ENCODE measurements at places on chromosomes 1 and 21.

DNA sequence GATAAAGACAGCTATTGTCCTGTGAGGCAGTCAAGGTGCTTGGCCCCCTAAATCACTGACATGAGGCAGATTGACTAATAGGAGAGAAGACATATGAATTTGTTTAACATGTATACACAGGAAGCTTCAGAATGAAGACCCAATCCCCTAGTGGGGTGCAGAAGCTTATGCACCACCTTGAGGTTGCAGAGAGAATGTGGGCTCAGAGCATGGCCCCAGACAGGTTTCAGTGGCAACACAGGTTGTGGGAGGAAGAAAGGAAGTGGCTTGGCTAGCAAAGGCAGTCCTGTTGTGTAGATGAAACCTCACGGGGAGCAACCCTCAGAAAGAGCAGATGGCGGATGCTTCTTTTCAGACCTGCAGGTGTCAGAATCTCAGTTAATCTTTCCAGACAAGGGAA is 37.0 kb upstream of the PARP1 start:
- DNase-seq = no peak

DNA sequence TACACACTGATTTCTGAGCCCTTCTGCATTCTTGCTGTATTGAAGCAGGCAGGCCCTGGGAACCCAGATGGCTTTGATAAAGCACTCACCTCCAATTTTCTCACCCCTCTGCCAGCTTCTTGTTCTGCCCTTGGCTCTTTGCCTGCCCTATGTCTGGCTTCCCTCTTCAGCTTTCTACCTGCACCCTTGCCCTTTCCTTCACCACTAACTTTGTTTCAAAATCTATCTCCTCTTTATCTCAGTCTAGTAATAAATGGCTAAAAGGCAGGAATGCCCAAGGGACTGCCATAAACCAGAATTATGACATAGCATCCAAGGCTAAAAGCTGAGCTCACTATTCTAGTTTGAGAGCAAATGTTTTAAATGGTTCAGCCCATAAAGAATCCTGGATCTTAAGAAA is 178.7 kb downstream of the TNR start:
- no peak for DNase-seq

- DNase-seq = no peak
Observed at GRCh38 chr21:36338975-36339374, 19.0 kb downstream of the MORC3 start.

GRCh38 chr1:158112994-158113758 is 67.5 kb upstream of the CD1D start:
- peak; percentile 93 for DNase-seq

- DNase-seq = no peak
Observed at GRCh38 chr1:230754796-230755195, 7.6 kb downstream of the CAPN9 start.

DNA sequence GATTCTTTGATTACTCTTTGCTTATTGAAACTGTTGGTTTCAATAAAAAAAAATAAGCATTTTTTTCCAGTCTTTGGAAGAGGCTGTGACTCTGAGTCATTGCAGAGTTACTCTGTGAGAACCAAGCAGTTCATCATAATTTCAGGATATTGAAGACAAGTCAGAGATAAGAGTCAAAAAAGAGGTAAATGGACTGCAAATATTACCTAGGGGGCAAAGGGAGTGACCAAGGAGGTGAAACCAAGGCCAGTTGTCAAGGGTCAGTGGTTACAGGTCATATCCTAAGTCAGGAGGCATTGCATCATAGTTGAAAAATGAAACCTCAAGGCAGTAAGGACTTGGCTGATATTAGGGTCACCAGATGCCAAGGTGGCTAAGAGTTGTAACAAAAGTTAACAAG is 597.1 kb upstream of the USP24 start:
- DNase-seq = no peak

- DNase-seq = no peak
Observed at GRCh38 chr1:113394043-113394862, 3.9 kb downstream of the MAGI3 start.

DNA sequence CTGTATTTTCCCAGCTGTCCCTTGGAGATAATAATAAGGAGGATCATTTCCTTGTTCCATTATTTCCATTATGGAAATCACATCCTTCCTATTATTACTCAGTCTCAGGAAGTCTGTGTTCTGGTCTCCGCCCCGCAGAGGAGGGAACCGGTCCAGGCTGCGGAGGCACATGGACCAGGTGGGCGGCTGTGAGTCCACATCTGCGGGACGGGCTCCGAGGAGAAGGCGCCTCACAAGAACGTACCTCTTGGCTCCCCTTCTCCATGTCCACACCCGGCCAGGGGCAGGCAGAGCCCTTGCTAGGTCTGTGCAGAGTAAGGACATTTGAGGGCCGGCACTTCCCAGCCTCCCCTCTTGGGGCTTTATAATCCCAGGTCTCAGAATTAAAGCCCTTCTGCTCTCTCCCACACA is 14.6 kb downstream of the RAB7B start:
- no peak for DNase-seq

GRCh38 chr1:119226913-119227312 is 86.5 kb upstream of the WARS2 start:
- no peak for DNase-seq

DNA sequence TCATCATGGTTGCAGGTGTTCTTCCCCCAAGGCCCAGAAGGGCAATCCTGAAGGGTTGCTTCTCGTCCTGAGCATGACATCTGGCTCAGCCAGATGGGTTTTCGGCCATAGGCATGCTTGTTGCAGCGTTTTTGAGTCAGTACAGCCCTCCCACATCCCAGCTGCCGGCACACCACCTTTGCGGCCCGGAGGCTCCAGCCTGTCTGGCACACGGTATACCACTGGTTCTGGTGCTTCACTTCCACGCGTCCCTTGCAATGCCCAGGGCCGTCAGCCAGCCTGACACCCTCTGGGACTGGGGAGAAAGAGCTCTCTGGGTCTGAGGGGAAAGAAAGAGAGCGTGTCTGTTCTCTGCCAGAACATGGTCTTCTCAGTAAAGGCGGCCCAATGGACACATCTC is 7.2 kb downstream of the CD5L start:
- no peak for DNase-seq

DNA sequence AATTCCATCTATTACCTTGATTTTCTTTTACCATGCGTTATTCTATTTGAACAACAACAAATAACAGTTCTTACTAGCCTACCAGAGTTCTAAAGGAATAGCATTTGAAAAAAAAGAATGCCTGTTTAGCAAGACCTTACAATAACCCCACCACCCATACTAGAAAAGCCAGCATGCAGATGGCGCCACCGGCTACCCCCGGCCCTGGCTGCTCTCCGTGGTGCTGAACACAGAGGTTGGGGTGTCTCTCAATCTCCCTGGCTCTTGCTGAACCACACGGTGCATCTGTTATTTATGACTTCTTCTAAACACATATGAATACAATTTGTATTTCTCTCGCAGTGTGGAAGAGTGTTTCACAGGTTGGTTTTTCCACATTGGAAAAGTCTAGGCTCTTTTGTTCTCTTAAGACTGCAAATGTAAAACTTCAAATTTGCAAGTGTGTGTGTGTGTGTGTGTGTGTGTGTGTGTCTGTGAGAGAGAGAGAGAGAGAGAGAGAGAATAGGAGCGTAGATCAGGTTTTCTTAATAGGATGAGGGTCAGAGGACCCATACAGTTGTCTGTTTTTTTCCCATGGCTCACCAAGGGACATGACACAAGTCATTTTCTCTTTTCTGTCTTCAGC is 13.6 kb downstream of the GRIK3 start:
- no peak for DNase-seq

DNA sequence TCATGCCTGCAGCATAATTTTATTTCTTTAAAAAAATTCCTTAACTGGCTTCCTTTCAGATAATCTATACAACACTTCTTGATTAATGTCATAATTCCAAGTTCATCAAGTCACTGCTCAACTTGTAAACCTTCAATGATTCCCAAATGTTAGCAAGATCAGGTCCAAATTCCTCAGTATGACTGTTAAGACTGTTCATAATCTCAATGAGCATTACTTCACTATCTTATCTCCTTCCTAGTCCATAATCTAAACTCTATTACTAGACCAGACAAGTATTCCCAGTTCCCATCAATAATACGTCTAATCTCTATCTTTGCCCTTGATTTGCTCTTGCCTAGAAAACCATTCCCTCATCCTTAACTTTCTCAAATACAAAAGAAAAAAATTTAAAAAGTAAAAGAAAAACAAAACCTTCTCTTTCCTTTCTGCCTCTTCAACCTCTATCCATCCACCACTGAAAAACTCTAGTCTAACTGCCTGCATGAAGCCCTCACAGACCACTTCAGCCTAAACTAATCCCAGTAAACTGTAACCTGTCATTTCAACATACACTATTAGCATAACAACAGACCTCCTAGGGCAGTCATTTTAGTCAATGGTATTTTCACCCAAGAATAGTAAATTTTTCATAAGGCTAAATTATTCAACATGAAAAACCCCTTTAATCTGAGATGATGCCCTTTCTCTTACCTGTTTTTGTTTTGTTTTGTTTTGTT is 15.5 kb downstream of the LUZP1 start:
- no peak for DNase-seq

GRCh38 chr1:15432324-15432723 is 5.9 kb upstream of the CTRC start:
- DNase-seq = no peak

- DNase-seq = peak; percentile 38
Observed at GRCh38 chr1:44689447-44689765, 14.9 kb downstream of the ARMH1 start.

- no peak for DNase-seq
Observed at GRCh38 chr1:214588963-214589597, 13.9 kb upstream of the CENPF start.

DNA sequence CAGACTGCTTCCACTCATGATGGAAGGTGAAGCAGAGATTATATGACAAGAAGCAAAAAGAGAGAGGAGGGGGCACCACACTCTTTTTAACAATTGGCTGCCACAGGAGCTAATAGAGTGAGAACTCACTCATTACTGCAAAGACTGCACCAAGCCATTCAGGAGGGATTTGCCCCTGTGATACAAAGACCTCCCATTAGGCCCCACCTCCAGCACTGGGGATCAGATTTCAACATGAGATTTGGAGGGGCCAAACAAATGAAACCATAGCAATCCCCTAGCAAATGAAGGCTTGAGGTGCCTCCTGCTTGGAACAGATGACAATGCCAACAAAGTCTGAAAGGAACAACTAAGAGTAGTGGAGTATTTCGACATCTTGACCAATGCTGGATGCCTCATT is 122.5 kb upstream of the COA6 start:
- no peak for DNase-seq

GRCh38 chr1:95503278-95504030 is 269.4 kb downstream of the RWDD3 start:
- no peak for DNase-seq

Data from NCI-H526 (cell line).